ENCODE measurements at places on chromosomes 11 and 22. TPM values are rescaled to one million over a fixed set of nuclear protein-coding genes. Genes with fewer than 3 reads are reported as not detected.

- no peak for DNase-seq
These were observed 18.4 kb downstream of the TECTA start for GRCh38 chr11:121119440-121119839.

GRCh38 chr11:117840881-117841550 is 16.5 kb upstream of the FXYD2 start:
- DNase-seq = no peak

DNA sequence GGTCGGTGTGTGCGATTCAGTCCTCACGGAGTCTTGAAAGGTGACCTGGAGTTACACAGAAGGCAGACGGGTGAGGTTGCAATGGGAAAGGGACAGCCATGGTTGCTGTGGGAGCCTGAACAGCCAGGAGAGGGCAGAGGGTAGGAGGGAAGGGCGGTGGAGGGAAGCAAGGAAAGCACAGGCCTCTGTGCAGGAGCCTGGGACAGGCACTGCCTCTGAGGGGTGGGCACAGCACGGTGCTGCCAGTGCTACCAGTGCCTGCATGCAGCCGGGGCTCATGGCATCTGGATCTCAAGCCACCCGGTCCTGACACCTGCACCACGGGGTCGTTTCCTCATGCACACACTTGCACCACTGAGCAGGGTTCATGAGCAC is 401.0 kb downstream of the TBC1D22A start:
- DNase-seq = no peak

Gene DNAJB7
- total RNA-seq = not detected

GRCh38 chr11:76666408-76666807 is 4.1 kb downstream of the LRRC32 start:
- DNase-seq = no peak
